ENCODE measurements at places on chromosomes 3 and 15.
A peak's percentile ranks its signal among the peaks of the same experiment; 100 is the strongest.

DNA sequence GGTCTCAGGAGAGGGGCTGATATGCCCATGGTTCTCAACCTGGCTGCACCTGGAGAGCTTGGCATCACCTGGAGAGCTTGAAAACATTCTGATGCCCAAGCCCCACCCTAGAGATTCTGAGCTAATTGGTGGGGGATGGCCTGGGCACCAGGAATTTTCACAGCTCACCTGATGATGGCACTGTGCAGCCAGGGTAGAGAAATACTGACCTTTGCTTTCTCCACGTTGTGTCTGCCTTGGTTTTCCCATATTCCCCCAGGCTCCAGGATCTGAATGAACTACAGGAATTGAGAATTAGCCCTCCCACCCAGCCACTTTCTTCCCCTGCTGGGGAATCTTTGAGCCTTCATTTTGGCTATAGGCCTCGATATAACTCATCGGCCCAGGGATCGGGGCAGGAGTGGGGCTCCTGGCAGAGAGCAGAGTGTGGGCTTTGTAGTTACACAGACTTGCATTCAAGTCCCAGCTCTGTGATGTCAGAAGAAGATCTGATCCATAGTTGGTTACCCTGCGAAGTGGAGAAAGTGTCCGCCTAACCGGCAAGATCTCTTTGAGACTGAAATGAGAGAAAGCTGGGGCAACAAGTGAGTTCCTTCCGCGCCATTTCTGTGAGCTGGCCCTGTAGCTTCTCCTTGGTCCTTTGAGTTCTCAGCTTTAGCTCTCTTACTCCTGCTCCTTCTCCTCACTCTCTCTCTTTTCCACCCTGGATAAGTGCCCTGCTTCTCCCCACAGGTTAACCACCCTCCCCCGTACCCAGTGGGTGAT is 33.1 kb upstream of the UBE2Q2 start:
- DNase-seq = no peak

DNA sequence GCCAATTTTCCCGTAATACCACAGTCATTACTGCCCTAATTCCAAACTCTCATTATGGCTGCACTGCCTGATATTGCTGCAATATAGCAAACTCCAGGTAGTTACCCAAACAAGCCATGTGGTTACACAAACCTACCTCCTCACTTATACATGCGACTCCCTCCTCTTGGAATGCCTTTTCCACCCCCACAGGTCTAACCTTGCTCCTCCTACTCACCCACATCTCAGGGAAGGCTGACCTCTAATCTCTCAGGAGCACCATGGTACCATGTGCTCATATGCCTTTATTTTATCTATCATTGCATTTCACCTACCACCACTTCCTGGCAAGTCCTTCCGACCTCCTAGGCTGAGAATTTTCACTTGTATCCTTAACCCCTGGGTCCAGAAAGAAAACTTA is 2.9 kb downstream of the RBPMS2 start:
- DNase-seq = no peak

- DNase-seq = no peak
Observed at GRCh38 chr3:151912028-151912427, 38.6 kb downstream of the SUCNR1 start.

DNA sequence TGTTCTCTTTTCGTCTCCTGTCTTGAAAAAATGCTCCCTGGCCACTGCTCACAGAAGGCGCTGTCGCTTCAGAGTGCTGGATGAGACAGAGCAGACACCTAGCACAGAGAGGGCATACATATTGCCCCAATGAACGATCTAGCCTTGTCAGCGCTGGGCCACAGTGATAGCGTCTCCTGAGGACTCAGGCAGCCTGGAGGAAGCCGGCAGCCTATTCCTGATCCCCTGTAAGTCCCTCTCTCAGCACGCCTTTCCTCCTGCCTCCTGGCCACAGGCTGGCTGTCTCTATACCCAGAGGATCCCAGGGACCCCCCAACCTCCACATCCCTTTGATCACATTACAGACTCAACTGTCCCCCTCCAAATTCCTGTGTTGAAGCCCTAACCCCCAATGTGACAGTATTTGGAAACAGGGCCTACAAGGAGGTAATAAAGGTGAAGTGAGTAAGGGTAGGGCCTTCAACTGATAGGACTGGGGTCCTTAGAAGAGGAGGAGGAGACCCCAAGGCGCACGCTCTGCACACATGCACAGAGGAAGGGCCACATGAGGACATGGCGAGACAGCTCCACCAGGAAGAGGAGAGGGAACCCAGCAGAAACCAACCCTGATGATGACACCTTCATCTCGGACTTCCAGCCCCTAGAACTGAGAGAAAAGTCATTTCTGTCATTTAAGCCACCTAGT is 7.5 kb downstream of the PLA2G4F start:
- DNase-seq = peak; percentile 52

GRCh38 chr3:139307601-139308555 is 35.9 kb upstream of the MRPS22 start:
- no peak for DNase-seq

GRCh38 chr3:138113326-138113725 is 2.1 kb downstream of the DZIP1L start:
- DNase-seq = no peak

DNA sequence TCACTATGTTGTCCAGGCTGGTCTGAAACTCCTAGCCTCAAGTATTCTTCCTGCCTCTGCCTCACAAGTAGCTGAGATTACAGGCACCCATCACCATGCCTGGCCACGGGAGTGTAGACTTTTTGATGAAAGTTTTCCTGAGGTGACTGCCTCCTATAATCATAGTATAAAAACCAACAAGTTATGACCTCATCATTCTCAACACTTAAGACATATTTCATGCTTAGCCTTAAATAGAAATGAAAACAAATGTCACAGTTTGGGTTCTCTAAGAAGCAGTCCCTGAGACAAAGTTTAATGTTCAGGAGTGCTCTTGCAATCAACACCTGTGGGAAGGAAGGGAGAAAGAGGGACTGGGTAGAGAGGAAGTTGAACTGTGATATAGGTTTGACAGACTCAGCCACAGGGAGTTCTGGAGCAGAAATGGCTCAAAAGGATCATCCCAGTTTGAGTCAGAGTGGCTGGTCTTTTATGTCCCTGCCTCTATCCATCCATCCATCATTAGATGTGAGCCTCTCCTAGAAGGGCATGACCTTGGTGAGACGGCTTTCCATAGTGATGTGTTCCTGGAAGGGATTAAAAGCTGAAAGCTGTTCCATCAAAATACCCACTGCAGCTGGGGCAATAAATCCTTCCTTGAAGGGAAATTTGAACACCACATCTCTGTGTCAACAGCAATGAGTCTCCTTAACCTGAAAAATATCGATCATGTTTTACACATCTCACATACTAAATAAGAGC is 16.2 kb upstream of the ABHD5 start:
- no peak for DNase-seq

DNA sequence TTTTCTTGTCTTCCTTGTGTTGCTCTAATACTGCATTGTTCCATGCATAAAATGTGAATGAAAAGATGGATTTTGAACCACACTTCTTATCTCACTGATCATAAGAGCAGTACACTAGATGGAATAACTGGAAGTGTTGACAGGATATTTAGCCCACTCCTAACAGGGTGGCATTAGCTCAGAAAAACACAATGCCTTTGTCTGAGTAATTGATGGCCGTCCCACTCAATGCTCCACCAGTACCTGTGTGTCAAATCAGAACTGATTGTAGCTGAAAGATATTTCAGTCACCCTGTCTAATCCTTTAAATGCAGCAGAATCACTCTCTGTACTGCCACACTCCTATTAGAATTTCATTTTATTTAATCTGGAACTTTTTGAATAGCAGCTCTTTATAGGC is 526.5 kb downstream of the UNC13C start:
- no peak for DNase-seq

DNA sequence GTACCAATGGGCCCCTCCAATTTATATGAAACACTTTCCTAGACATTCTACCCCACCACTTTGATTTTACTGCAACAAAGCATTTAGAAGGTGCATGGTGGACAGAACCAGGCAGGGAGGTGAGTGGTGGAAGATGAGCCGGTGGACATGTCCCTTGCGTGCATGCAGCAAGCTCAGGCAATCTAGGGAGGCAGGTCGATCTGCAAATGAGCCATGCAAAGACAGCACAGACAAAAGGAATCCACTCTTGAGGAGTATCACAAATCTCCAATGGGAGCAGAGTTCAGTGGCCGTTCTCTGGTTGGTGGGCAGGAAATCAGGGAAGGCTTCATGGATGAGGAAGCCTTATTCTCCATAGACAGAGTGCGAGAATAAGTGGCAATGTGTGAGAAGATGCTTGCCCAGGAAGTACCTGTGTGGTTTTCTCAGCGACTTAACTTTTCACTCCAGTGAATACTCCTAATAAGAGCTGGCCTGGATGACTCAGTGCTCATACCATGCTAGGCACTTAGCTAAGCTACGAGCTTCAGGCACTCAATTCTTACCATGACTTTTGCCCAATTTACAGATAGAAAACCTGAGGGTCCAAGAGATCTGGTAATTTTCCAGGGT is 152.5 kb downstream of the FOXP1 start:
- no peak for DNase-seq

- DNase-seq = no peak
Observed at GRCh38 chr3:31610700-31611275, 78.1 kb downstream of the STT3B start.

GRCh38 chr15:80479191-80479590 is 75.0 kb downstream of the ARNT2 start:
- no peak for DNase-seq

GRCh38 chr3:124599779-124600693 is 130.2 kb upstream of the UMPS start:
- no peak for DNase-seq

DNA sequence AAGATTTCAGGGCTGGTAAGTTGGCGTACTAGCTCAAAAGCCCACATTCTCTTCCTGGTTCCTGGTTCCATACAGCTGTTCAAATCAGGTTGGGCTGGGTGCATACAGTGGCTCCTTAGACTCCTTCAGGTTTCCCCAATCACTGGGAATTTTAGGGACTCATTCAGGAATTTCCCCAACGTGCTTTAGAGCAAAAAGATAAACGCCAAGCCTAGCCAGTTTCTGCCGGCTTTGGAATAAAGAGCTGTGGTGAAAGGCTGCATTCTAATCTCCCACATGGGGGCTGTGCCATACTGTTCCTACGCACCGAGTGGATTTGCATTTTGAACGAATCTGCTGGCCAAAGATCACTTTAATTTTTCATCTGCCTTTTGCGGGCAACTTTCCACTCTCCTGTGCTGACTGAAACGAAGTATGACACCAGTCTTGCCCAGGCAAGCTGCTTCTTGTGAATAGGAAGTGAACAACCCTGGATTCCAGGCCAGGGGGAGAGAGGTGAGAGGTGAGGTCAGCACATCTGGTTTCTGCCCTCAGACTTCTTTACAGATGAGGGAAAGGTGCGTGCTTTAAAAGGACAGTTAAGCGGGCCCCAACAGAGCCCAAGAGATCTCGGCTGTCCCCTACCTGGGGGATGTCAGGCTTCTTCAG is 184.2 kb upstream of the PDZRN3 start:
- DNase-seq = no peak

DNA sequence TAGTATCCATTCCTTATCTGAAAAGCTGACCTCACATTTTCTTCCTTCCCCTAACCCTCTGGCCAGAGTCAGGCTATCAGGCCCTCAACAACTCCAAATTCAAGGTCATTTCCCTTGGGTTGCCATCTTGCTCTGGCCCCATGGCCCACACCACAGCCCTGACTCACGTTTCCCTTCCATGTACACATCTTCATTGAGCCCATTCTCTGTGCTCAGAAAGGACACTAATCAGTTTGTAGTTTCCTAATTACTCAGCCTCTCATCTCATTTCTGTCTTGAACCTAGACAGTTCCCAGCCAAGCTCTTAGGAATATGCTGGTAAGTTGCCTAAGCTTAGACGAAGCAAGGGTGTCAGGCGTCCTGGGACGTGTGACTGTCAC is 14.9 kb downstream of the TGM5 start:
- DNase-seq = no peak

DNA sequence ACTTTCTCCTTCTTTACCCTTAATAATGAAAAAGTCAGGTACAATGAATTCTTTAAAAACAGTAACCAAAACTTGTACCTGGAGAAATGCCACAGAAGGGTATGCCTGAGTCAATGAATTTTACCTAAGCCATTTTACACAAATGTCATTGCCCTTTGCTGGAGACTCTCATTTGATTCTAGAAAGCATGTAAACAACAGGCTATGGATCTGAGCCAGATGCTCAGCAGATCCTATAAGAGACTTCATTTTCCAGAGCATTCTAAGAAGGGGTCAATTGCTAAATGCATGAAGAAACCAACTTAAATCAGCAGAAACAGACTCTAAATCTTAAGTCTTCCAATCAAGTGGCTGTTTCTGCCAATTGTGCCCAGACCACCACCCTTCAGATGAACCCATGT is 83.8 kb upstream of the GALNT15 start:
- no peak for DNase-seq

- DNase-seq = no peak
Observed at GRCh38 chr15:98753726-98754656, 105.7 kb downstream of the IGF1R start.

- DNase-seq = no peak
Observed at GRCh38 chr3:32237670-32238452, 619 bp upstream of the CMTM8 start.

GRCh38 chr15:92883876-92884435 is 16.2 kb upstream of the CHD2 start:
- no peak for DNase-seq

- no peak for DNase-seq
Observed at GRCh38 chr15:42048821-42049200, 28.0 kb upstream of the PLA2G4E start.

DNA sequence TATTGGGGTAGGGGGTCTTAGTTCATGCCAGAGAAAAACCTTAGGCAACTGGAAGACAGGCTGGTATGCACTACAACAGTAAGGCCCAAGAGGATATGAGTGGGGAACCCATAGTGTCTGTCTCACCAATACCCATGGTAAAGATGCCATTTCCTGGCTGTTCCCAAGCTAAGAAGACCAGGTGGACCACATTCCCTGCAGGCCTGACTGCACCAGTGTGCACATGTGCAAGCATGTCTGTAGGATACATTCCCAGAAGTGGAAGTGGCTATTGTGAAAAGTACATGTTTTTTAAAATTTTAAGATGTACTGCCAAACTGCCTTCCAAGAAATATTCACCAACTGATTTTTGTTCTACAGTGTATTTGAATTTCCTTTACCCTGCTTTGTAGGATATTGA is 207.3 kb upstream of the CTNNB1 start:
- no peak for DNase-seq

- no peak for DNase-seq
Observed at GRCh38 chr15:77035584-77035983, 35.3 kb downstream of the TSPAN3 start.

DNA sequence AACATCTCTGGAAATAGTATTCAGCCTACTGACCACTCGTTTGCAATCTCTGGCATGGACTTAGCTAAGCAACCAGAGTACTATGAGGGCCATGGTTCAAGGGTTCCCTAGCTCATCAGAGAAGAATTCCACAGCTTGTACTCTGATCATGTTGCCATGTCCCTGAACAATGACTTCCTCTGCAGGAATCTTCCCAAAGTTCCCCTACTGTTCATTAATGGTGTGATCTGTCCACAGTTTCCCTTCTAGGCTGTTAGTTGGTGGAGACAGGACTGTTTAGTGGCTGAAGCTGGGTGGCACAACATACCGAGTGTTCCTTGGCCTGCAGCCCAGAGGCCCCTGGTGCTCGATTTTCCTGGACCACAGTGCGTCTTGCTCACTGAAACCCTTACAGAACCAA is 44.4 kb upstream of the GALNT15 start:
- DNase-seq = no peak

All from lower leg skin (tissue), 4 donors.